ENCODE measurements at places on chromosomes 16 and 17. TPM values are rescaled to one million over a fixed set of nuclear protein-coding genes. Genes with fewer than 3 reads are reported as not detected.

The USP32 gene
- 78.8 TPM for total RNA-seq

The ABCC6 gene
- 0.18 TPM for total RNA-seq

The PLLP gene
- total RNA-seq = 2.2 TPM

The MT1F gene
- 3.4 TPM for total RNA-seq

The HOXB8 gene
- total RNA-seq = not detected

The SRP68 gene
- total RNA-seq = 21.5 TPM

The CD300H gene
- total RNA-seq = not detected

The CWC25 gene
- 6.9 TPM for total RNA-seq

The IRX3 gene
- 11.4 TPM for total RNA-seq

The KRT31 gene
- not detected for total RNA-seq

The FNDC8 gene
- not detected for total RNA-seq

The HIGD1B gene
- total RNA-seq = 1.5 TPM

The TMEM204 gene
- 3.3 TPM for total RNA-seq

The MEFV gene
- total RNA-seq = 0.27 TPM

The SOCS1 gene
- total RNA-seq = 3.2 TPM

The CTRB1 gene
- total RNA-seq = not detected

The OGFOD3 gene
- 18.1 TPM for total RNA-seq

The CLEC18B gene
- total RNA-seq = 12.2 TPM

The FGF11 gene
- 7.3 TPM for total RNA-seq

The C16orf92 gene
- not detected for total RNA-seq

The NPIPB6 gene
- total RNA-seq = 3.0 TPM

The CDYL2 gene
- total RNA-seq = 11.4 TPM

The KLHL10 gene
- total RNA-seq = not detected

The TRPV3 gene
- 0.36 TPM for total RNA-seq

The KRTAP29-1 gene
- not detected for total RNA-seq

The SALL1 gene
- total RNA-seq = 5.0 TPM

The GGNBP2 gene
- 57.3 TPM for total RNA-seq

The ZPBP2 gene
- total RNA-seq = not detected

The CDK5R1 gene
- total RNA-seq = 88.1 TPM

The PRR35 gene
- 2.7 TPM for total RNA-seq

The CIITA gene
- 0.36 TPM for total RNA-seq

The GAS7 gene
- total RNA-seq = 24.2 TPM

The TMEM97 gene
- total RNA-seq = 26.9 TPM

Data from cerebellum (tissue), 4 donors.